Astrocyte (in vitro differentiated cells and primary cell): ENCODE measurements at places on chromosomes 7 and 10. TPM values are rescaled to one million over a fixed set of nuclear protein-coding genes. Genes with fewer than 3 reads are reported as not detected.
A peak's percentile ranks its signal among the peaks of the same experiment; 100 is the strongest.

- DNase-seq = no peak
These were observed 69.5 kb downstream of the ADCY1 start for GRCh38 chr7:45643630-45644029.

DNA sequence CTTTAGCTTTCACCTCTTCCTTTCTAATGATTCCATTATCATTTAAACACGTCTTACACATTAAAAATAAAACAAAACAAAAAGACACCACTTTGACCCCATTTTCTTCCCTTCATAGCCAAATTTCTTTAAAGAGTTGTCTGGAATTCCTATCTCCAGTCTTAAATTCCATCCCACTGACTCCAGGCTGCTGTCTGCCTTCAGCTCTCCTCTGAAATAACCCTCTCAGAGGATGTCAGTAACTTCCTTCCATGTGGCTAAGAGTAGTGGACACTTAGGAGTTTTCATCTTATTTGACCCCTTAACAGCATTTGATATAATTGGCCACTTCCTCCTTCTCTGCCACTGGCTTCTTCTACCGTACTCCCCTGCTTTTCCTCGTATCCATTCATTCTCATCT, 69.6 kb upstream of the MKX start:
- peak; percentile 18 for DNase-seq

GRCh38 chr7:100793806-100794660, 33.3 kb downstream of the EPHB4 start:
- peak; percentile 12 for DNase-seq

VWC2 gene
- total RNA-seq = 0.02 TPM in 1 of 2 replicates, not detected in the other

- DNase-seq = no peak
These were observed 56.9 kb upstream of the MYL10 start for GRCh38 chr7:101686030-101686429.

- DNase-seq = peak; percentile 48
These were observed 43.0 kb upstream of the RPA3 start for GRCh38 chr7:7761340-7761973.

FAM3C gene
- total RNA-seq = 61.0 and 71.8 TPM in 2 replicates

CCDC136 gene
- total RNA-seq = 14.4 and 14.9 TPM in 2 replicates

DNA sequence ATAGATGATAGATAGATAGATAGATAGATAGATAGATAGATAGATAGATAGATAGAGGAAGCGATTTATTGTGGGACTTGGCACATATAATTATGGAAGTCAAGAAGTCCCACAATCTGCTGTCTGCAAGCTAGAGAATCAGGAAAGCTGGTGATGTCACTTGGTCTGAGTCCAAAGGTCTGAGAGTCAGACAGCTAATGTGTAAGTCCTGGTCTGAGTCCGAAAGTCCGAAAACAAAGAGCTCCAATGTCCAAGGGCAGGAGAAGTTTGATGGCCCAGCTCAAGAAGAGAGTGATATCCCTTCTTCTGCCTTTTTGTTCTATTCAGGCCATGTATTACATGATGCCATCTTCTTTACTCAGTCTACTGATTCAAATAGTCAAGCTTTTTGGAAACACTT, 53.8 kb upstream of the TCF7L2 start:
- DNase-seq = no peak

RRP12 gene
- total RNA-seq = 45.0 and 52.1 TPM in 2 replicates

- DNase-seq = no peak
These were observed 334.8 kb downstream of the GLRX3 start for GRCh38 chr10:130470973-130471372.

DNA sequence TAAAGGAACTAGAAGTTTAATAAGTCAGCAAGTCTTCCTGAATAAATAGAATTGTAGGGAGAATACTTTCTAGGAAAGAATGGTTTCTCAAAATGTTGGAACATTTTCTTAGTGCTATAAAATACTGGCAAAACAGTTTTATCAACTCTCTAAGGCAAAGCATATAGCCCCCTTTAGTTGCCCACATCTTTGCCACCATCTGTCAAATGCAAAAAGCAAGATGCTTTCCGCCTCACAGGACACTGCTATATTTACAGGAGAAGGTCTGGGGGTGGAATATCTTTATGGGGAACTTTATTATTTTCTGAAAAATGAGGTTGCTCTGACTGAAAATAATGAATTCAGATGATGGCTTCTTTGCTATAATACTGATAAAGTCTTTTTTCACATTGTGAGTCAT, 78.3 kb downstream of the SVOPL start:
- no peak for DNase-seq

RAB19 gene
- 0.50 TPM in 1 of 2 replicates, not detected in the other for total RNA-seq

PHYHIPL gene
- total RNA-seq = 0.34 TPM in 1 of 2 replicates, not detected in the other

- peak; percentile 94 for DNase-seq
These were observed 158.8 kb downstream of the SH3PXD2A start for GRCh38 chr10:103696411-103697145.

NXPH1 gene
- total RNA-seq = 0.16 TPM in 1 of 2 replicates, not detected in the other

HK1 gene
- total RNA-seq = 94.5 and 95.0 TPM in 2 replicates

EEPD1 gene
- total RNA-seq = 4.9 and 5.4 TPM in 2 replicates

DNA sequence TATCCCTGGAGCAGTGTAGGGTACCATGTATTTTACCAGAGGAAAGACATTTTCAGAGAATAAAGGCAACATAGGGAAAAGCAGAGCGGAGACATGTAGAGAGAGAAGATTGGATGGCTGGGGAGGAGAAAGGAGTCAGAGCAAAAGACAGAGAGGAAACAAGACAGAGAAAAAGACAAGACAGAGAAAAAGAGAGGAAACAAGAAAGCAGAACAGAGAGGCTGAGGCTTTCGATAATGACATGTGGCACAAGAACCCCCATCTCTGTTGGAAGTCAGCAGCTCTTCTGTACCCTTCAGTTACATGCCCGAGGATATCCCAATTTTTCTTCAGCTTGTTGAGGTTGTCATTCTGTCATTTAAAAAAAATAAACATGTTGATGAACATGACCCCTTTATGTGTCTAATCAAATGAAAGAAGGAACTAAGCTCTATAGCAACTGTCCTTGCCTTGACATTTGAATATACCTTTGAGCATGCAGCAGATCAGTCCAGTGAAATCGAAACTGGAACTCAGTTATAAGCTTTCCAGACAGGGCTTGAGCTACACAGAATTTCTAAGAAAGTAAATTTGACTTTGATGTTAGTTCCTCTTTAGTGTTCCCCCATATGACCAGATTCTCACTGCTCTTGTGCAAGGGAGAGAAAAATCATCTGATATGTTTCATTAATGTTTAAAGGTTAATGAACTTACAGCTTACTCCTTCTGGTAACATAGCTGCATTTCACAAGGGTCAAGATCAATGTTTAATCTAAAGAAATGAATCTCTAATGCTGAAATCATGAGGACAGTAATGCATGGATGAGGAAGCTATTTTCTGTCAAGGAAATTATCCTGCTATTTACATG, 75.1 kb upstream of the SP4 start:
- DNase-seq = no peak

DNA sequence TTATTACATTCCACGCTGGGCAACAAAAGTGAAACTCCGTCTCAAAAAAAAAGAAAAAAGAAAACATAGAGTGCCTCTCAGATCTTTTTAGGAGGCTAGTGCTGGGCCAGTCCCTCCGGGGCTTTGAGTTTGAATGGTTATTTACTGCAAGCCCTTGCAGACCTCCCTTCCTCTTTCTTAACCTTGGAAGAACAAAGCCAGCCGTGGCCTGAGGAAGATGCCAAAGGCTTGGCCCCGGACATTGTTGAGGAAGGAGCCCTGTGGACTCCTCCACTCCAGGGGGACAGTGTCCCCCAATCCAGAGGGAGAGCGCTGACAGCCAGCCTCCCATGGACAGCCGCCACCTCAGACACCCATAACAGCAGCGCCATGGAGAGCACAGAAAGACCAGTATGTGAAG, 5.0 kb downstream of the TSPAN33 start:
- DNase-seq = no peak

DNA sequence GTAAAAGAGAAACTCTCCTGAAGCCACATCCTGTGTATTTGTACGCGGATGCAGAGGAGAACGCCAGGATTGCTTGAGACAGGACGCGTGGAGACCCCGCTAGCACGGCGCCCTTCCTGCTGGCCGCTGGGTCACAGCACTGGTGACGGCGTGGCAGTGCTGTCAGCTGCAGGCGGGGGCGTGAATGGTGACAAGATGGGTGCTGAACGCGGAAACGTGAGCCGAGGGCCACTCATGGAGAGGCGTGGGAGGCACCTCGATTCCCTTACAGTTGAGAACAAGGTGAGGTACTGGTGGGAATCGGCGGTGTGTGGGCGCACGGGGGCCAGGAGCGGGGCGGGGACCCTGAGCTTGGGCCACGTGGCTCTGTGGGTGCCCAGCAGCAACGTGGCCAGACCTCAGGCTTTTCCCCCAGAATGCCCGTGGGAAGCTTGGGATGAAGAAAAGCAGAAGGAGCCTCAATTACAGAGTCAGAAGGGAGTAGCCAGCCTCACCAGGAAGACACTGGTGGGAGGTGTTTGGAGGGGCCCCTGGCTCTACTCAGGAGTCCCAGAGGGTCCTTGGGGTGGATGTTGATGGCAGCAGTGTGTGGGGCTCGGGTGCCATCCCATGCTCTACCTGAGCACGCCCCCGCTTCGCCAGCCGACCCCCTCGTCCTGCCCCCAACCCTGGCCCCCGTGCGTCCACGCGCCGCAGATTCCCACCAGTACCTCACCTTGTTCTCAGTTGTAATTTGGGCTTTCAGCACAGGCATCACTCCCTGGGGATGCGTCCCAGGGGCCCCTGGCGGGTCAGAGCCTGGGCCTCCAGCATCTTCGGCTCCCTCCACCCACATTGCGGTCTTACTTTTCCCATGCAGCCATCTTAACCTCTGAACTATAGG, 208.4 kb upstream of the TCERG1L start:
- no peak for DNase-seq

MICALL2 gene
- 41.5 and 43.4 TPM in 2 replicates for total RNA-seq

- peak; percentile 98 for DNase-seq
These were observed 15.8 kb upstream of the CAMK1D start for GRCh38 chr10:12333380-12334185.

CCL26 gene
- total RNA-seq = not detected in 2 replicates

DNA sequence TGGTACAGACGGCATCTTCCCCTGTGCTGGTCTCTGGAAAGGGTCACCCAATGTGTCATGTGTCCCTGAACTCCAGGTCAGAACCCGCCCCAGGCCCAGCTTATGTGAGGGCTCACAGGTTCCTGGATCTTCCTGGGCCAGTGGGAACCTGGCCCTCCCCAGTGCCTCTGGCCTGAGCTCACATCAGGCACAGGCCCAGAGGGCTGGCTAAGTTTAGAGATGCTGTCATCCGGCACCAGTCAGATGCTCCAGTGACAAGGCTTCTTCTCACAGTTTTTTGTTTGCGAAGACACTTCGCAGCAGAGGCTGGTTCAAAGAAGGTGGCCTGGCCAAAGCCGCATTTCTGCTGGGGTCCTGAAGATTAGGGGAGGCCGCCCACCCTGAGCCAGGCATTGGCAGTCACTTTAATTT, 11.8 kb downstream of the CAMK2B start:
- no peak for DNase-seq

DNA sequence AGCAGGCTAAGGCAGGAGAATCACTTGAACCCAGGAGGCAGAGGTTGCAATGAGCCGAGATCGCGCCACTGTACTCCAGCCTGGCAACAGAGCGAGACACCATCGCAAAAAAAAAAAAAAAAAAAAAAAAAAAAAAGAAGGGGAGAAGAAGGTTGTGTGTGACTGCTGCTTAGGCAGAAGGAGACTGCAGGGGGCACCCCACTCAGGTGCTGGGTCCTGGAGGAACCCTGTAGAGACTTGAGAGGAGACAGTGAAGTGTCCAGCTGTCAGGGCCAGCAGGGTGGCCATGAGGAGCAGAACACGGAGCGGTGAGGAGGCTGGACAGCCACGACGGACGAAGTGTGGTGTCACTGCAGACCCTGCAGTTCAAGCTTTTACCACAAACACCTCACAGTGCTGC, 99.0 kb upstream of the NMT2 start:
- DNase-seq = no peak

CACNB2 gene
- 0.46 and 0.66 TPM in 2 replicates for total RNA-seq

DNA sequence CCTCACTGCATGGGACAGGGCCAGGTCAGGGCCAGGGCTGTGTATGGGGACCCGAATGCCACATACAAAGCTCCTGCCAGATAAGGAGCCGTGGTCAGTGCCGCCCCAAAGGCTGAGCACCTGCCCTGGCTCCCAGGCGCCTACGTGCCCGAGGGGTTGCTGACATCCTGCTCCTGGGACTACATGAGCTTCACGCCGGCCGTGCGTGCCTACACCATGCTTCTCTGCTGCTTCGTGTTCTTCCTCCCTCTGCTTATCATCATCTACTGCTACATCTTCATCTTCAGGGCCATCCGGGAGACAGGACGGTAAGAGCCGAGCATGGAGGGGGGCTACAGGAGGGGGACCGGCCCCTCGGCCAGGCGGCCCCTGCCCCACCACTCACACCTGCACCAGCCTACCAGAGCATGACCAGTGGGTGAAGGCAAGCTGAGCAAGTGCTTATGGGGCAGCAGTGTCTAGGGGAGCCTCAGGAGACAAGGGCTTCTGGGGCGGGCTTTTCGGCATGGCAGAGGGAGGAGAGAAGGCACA, 4.9 kb downstream of the OPN4 start:
- DNase-seq = no peak

DNA sequence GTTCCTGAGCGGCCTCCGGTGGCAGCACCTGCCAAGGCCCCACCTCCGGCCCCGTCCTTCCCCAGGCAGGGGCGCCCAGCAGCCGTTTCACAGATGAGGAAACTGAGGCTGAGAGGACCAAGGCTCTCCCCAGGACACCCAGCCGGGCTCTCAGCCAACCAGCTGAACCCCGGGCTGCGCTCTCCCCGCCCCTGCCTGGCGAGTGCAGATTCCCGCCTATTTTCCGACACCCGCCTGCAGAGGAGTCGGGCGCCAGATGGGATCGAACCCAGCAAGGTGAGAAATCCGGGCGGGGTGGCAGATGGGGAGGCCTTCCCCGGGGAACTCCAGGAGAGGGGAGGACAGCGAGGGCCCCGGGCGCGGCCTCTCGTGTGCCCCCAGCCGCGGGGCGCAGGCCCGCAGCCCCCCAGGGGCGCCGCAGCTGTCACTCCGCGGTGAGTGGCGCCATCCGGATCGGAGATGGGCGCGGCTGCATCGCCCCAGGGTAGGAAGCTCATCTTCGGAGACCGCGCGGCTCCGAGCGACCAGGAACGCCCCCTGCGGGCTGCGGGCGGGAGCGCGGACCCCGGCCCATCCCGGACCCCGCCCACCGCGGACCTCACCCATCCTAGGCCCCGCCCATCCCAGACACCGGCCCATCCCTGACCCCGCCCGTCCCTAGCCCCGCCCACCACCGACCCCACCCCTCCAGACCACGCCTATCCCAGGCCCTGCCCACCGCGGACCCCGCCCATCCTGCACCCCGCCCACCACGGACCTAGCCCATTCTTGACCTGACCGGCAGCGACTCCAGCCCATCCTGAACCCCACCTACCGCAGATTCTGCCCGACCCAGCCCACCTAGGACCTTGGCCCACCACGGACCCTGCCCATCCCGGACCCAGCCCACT, 90.3 kb downstream of the MICALL2 start:
- DNase-seq = no peak

GRCh38 chr10:117896517-117896916, 150.2 kb downstream of the RAB11FIP2 start:
- no peak for DNase-seq
